ENCODE measurements at places on chromosomes 7 and 10.

DNA sequence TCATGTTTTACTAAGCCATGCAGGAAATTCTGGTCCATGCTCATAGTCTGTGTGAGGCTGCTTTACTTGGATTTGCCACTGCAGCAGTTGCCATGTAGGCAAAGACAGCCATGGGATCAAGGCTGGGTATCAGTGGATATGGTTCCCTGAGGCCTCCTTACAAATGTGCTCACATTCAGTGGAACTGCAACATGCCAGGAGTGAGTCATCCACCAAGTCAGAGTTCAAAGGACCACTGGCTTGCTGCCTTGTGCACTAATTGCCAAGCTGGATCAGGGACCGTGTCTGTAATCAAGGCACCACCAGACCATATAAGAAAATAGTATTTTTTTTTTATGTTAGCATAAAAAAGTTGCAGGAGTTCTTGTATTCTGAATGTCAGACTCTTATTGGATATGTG is 101.0 kb downstream of the CDCA7L start:
- no peak for DNase-seq

GRCh38 chr10:27658788-27659187 is 86.8 kb downstream of the MKX start:
- no peak for DNase-seq

DNA sequence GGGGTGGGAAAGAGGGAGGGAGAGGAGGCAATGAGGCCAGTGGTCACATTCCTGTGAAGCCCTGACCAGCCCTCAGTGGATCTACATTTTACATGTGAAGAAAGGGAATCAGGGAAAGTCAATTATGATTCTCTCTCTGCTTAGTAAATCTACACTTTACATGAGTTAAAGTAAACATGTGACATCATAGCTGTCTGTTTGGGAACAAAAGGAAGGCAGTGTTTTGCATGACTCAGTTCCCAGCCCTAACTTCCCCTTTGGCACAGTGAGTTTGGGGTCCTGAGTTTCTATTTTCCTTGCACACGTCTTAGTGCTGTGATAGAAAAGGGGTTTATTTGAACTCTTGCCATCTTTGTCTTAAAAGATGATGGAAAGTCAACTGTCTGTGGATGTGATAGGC is 615.1 kb downstream of the SDK1 start:
- DNase-seq: no peak

- no peak for DNase-seq
Observed at GRCh38 chr7:133609806-133610205, 356.9 kb downstream of the EXOC4 start.

DNA sequence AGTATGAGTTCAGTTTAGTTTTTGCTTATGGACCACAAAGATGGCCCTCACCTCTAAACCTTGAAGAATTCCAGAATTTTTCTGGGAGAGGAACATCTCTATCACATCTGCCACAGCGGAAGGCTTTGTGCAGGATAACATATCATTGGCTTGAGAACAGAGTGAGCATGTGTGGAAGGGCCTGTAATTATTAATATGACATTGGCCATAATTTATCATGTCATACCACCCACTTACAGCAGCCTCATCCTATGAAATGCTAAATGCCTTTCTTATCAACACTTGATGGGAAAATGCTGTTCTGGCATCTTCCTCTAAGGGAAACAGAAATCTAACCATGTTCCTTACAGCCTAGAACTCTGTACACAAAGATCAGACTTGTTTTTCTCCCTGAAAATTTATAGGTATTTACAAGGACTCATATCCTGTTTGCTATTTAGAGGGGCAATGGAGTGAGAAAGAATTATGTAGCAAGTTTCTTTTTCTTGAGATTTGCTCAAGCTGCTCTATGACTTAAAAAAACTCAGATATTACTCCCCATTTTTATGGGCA is 817.3 kb downstream of the LRMDA start:
- DNase-seq: no peak

GRCh38 chr7:44972562-44972961 is 6.3 kb downstream of the MYO1G start:
- DNase-seq: peak; percentile 44

DNA sequence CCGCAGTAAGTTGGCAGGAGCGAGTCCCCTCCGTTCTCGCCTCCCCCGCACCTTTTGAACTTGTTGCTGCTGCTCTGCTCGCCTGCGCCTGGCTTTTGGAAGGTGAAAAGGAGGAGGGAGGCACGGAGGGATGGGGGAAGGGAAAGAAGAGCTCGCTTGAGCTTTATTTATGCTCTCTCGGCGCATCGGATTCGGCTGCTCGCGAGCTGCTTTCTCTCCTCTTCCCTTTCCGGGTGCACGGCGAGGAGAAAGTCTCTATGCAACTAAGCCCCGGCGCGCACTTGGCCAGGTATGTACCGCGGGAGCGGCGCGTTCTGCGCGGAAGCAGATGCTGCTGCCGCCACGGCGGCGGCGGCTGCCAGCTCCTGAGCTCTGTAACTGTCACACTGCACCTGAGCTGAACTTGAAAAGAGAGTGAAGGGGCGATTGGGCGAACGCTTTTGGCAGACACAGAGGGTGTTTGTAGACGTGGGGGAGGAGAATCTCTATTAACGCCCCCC is 551 bp downstream of the KCND2 start:
- DNase-seq: no peak

GRCh38 chr10:118832241-118832651 is 77.5 kb upstream of the CACUL1 start:
- no peak for DNase-seq

All from suprapubic skin (tissue), 4 donors.